Neural progenitor cell (in vitro differentiated cells): ENCODE measurements at places on chromosomes 11 and 22. TPM values are rescaled to one million over a fixed set of nuclear protein-coding genes. Genes with fewer than 3 reads are reported as not detected.

GRCh38 chr11:120346233-120346632 lies 10.0 kb downstream of the ARHGEF12 start:
- H3K4me3 ChIP-seq, result no peak overlapping the region
- H3K36me3 ChIP-seq, result no peaks in the 10 kb centered on the region
- H3K27ac ChIP-seq, result no peak overlapping the region
- no peaks in the 10 kb centered on the region for H3K27me3 ChIP-seq
- H3K4me1 ChIP-seq, result no peaks in the 10 kb centered on the region

DNA sequence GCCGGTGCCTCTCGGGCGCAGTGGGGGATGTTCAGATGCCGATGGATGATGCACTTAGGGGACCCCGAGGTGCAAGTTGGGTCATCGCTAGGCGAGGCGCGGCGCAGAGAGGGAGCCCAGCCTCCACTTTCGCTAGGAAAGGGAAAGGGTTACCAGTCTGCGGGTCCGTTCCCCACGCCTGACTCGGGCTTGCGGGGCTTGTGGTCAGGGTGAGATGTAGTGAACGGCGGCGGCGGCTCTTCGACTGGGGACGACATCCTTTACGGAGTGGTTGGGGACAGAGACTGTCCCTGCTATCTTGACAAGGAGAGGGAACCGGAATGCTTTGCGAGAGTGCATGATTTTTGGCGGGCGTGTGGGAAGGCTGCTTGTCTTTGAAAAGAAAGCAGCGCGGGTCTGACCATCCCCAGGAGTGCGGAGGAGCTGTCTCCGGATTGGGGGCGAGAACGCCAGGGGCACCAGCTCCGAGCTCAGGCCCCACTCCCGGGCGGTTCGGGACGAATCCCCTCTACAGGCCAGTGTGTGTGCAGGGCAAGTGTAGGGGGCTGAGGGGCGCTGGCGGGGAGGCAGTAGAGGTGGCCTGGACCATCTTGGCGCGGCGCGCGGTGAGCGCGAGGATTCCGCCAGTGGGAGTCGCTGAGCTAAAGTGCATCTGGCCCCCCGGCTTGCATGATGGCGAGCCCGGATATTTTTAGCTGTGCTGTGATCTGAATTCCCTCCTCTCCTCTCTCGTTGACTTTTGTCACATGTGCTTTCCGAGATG lies 1.1 kb downstream of the FAT3 start:
- H3K27ac ChIP-seq, result no peak overlapping the region
- peaks cover 33% of the 10 kb centered on the region for H3K4me1 ChIP-seq
- peak overlapping the region; percentile 63 for H3K4me3 ChIP-seq
- DNase-seq, result peak; percentile 77
- peaks cover 30% of the 10 kb centered on the region for H3K27me3 ChIP-seq

The OR56A1 gene
- total RNA-seq, result 0.87 and 1.8 TPM in 2 replicates

The FGF3 gene
- total RNA-seq, result not detected in 2 replicates

The MS4A3 gene
- total RNA-seq, result not detected in 2 replicates

The SCGB1C1 gene
- not detected in 2 replicates for total RNA-seq
